ENCODE measurements at places on chromosomes 12 and 14.
A peak's percentile ranks its signal among the peaks of the same experiment; 100 is the strongest.

DNA sequence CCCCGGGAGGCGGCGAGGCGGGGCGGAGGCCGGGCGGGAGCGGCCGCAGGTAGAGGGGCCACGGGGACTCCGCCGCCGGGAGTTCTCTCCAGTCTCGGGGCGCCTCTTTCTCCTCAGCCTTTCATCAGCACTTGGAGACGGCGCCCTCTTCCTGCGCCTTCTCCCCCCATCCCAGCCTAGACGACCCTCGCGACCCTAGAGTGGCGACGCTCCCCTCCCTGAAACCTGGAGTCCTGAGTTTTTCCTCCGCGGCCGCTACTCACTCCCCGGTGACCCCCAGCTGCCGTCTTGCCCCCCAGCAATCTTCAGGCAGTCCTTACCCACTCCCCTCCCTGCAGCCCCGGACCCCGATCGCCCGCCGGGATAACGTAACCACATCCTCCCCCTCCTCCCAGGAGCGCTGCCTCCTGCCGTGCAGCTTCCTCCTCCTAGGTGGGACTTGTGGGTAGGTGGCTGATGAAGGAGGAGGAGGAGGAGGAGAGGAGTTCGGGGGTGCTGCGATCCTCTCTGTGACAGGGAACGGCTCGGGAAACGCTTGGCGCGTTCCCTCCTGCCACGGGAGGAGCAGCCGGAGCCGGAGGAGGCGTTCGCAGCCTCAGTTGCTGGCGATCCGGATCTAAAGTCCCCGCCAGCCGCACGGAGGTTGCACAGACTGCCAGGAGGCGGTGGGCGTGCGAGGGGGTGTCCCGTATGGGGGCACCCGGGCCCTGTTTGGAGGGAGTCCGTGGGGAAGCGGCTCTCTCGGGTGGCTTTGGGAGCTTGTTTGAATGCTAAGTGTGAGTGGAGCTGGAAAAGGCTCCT, 891 bp downstream of the PLEKHA5 start:
- no peak for DNase-seq

GRCh38 chr14:68217791-68218340, 398.3 kb downstream of the RAD51B start:
- no peak for DNase-seq

- DNase-seq, result peak; percentile 97
Measured at GRCh38 chr12:124916374-124917134, 2.1 kb upstream of the UBC start.

- peak; percentile 88 for DNase-seq
Measured at GRCh38 chr12:89947437-89948270, 239.0 kb upstream of the ATP2B1 start.

DNA sequence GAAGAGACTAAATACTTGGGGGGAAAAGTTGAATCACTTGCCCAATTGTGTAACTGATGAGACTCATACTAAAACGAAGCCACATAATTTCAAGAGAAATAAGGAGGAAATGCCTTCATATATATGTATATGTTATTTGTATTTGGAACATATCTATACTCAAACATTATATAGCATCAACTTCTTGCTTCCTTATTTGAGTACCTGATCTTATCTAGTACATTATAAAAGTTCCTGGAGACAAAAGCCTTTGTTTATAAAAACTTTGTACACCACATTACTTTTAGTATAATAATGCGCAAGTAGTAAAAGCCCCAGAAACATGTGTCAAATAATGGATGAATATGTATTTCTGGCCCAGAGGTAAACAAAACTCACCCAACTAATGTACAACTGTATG, 92.0 kb downstream of the SLC2A13 start:
- no peak for DNase-seq

DNA sequence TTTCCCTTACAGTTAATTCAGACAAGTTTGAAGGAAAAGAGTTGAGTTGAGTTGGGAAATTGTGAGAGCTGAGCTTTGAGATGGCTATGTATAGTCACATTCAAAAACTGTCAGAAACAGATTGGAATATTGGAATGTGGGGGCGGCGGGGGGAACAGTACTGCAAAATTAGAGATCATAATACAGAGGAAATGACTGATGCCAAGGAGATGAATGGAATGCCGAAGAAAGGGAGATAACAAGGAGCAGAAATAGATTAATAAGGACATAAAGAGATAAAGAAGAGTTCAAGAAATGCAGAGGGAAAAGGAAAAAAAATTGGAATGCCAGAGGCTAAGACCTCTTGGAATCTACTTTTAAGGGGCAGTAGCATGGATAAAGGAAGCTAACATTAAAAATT, 3.2 kb upstream of the OR4K5 start:
- no peak for DNase-seq

DNA sequence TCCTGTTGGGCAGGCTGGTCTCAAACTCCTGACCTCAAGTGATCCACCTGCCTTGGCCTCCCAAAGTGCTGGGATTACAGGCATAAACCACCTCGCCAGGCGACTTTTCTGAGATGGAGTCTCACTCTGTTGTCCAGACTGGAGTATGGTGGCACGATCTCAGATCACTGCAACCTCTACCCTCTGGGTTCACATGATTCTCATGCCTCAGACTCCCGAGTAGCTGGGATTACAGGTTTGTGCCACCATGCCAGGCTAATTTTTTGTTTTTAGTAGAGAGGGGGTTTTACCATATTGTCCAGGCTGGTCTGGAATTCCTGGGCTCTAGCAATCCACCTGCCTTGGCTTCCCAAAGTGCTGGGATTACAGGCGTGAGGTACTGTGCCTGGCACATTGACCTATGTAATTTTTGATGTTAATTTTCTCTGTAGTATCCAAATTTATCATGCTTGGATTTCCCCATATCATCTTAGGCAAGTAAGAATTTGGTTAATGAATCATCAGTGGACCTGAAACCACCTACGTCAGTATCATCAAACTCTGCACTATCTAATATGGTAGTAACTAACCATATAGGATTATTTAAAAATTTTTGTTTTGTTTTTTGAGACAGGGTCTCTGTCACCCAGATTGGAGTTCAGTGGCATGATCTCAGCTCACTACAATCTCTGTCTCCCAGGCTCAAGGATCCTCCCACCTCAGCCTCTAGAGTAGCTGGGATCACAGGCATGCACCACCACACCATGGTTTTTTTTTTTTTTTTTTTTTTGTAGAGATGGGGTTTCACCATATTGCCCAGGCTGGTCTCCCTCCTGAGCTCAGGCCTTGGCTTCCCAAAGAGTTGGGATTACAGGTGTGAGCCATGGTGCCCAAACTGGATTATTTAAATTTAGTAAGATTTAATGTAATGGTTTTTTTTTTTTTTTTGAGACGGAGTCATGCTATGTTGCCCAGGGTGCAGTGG, 11.9 kb upstream of the ATP5F1B start:
- no peak for DNase-seq

GRCh38 chr12:6457220-6457945, 5.5 kb downstream of the TAPBPL start:
- no peak for DNase-seq

DNA sequence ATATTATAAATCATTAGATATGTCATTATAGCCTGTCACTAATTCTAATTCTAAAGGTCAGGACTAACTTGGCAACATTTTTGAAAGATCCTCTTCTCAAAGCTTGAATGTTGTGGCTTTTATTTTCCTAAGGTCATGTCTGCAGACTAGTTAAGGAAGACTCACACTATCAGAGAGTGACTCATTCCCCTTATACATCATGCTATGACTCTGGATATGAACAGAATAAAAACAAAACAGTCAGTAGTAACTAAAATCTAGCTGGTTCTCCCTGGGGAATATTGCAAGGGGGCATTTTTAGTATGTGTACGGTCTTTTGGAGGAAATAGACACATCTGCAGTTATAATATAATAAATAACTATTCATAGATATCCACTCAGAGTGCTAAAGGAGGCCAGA, 170.6 kb downstream of the SLC2A13 start:
- DNase-seq, result peak; percentile 83

GRCh38 chr14:104722938-104723650, 935 bp upstream of the ADSS1 start:
- DNase-seq, result no peak

Data from fibroblast of skin of back (primary cell).